GM13976 (cell line): ENCODE measurements at places on chromosomes 12 and 14.
A peak's percentile ranks its signal among the peaks of the same experiment; 100 is the strongest.

DNA sequence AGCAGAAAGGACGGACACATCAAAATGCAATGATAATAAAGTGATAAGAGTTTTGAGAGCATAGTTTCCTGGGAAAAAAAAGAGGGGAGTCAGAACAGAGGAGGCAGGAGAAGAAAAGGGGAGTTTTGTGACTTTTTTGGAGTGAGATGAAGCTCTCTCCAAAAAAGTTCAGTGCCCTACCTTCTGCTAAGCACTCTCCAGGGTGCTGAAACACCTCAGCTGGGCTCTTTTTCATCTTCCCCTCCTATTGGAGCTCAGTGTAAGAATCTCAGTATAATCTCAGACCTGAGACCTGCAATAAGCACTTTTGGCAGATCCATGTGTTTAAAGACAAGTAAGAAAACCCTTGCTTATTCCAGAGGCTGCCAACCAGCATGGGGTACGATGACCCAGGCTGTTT, 58.9 kb upstream of the SRRM4 start:
- DNase-seq = no peak

- no peak for DNase-seq
Observed at GRCh38 chr12:69540987-69541386, 44.3 kb upstream of the CCT2 start.

DNA sequence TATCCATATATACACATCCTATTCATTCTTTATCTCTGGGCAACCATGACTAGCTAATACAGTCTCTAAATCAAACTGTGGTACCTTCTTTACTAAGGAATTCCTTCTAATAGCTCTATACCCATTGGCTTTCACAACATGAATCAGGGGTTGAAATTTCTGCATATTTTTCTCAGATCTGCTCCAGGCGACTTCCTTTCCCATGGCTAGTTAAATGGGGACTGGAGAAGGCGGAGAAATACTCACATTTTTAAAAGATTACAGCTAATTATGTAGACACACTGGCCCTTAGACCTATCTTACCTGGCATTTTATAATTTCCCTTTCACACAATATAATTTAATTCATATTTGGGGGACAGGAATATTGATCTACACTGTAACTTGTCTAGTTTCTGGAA, 1.1 kb upstream of the CDKN3 start:
- DNase-seq = no peak

DNA sequence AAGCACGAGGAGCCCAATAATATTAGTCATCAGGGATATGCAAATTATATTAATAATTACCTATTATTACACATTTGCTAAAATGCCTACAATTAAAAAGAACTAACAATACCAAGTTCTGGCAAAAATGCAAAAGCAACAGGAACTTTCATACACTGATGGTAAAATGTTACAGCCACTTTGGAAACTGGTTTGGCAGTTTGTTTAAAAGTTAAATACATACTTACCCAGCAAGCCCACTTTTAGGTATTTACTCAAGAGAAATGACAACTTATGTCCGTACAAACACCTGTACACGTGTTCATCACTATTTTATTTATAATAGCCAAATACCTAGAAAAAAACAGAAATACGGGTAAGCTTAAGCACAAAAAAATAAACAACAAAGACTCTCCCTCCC, 17.0 kb downstream of the WDR89 start:
- DNase-seq = no peak

DNA sequence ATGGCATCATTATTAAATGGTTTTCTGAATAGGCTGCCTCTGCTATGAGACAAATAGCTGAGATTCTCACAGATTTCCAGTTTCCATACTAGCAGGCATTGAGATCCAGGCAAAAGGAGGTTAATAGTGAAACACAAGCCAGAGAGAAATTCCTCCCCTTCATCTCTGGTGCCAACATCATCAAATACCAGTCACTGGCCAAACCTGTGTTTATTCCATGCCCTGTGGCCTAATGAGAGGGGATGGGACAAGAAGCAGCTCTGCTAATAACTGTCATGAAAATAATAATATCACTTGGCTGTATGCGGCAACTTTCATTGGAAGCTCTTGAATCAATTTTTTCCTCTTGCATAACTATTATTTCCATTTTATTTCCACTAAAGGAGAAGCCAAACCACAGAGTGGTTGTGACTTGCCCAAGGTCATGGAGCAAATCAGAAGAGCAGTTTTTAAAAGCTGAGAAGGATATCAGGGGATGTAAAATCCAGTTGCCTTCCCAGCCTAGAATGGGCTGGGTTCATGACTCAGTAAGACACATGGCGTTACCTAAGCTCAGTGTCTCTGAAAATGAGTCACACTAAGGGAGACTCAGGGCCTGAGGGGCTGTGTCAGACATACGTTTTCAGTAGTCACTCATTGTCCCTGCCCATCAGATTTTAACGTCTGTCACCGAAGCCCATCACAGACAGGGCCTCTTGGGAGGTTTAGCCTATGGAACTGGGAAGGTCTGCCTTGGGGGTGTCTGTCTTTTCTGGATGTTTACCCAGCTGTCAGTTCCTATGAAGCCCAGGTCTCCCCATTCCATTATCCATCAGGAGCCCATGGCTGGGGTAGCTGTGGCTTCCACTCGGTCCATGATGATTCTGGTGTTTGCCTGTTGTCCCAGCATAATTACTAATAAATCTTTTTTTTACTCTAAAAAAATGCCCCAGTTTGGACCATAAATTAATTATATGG, 208.8 kb upstream of the EEA1 start:
- DNase-seq = peak; percentile 27

- peak; percentile 63 for DNase-seq
Observed at GRCh38 chr14:76955575-76956315, 72.8 kb downstream of the IRF2BPL start.

GRCh38 chr12:19220852-19221466, 91.4 kb downstream of the PLEKHA5 start:
- no peak for DNase-seq

- no peak for DNase-seq
Observed at GRCh38 chr14:58598804-58599525, 38.8 kb upstream of the DACT1 start.

DNA sequence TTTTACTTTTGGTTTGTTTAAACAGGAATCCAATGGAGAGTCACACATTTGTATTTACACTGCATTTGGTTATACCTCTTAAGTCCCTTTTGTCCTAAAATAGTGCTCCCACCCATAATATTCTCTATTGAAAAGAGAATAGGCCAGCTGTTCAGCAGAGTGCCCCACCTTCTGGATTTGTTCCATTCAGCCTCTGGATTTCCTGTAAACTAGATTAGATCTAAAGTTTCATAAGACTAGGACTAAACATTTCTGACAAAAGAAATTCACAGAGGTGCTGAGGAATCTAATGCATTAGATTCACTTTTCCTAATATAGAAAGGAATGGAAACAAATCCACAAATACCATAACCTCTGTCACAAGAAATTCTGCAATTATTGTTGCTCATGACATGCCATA, 38.1 kb downstream of the GCH1 start:
- DNase-seq = no peak
